Activated naive CD8-positive, alpha-beta T cell treated with anti-CD3 and anti-CD28 coated beads for 36 hours (primary cell): ENCODE measurements at places on chromosomes 12 and 14.
A peak's percentile ranks its signal among the peaks of the same experiment; 100 is the strongest.

GRCh38 chr12:39237004-39237403, 205.9 kb downstream of the KIF21A start:
- no peak overlapping the region for H3K27ac ChIP-seq
- H3K4me1 ChIP-seq, result no peaks in the 10 kb centered on the region
- DNase-seq, result no peak
- no peaks in the 10 kb centered on the region for H3K27me3 ChIP-seq
- no peaks in the 10 kb centered on the region for H3K36me3 ChIP-seq

GRCh38 chr12:24947541-24948419, 1.1 kb downstream of the BCAT1 start:
- DNase-seq, result no peak
- peaks cover 48% of the 10 kb centered on the region for H3K4me1 ChIP-seq
- H3K4me3 ChIP-seq, result peak overlapping the region; percentile 89

DNA sequence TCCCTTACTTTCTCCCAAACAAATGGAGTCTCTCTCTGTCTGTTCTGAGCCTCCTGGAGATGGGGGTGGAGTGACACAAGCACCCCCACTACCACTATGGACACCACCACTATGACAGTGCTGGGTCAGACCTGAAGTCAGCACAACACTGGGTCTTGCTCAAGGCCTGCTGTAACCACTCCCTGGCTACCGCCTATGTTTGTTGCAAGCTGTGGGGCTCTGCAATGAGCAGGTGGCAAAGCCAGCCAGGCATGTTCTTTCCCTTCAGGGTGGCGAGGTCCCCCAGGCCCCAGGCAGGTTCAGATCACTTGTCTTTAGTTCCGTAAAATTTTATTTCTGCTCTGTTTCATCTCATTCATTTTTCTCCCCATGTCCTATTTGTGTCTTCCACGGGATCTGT, 349.8 kb downstream of the TMEM121 start:
- H3K27me3 ChIP-seq, result peaks cover 14% of the 10 kb centered on the region
- H3K27ac ChIP-seq, result no peak overlapping the region
- H3K36me3 ChIP-seq, result no peaks in the 10 kb centered on the region
- peaks cover 7% of the 10 kb centered on the region for H3K4me1 ChIP-seq
- DNase-seq, result no peak
- H3K4me3 ChIP-seq, result no peak overlapping the region

DNA sequence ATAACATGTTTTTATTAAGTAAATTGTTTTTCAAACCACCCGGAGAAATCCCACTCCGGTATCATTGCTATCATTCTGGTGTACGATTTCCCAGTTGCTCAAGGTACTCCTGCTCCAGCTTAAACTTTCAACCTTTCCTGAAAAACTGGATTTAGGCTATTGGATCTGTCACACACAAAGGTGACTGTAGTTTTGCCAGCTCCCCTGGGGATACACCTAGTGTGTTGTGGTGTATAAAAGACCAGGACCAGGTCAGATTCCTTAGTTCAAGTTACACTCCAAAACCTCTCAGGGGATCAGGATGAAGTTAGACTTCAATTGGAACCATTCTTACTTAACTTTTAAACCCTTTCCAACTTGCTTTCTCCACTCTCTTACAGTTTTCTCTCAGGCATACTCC, 303.9 kb downstream of the NOVA1 start:
- DNase-seq, result no peak
- no peak overlapping the region for H3K4me3 ChIP-seq
- no peaks in the 10 kb centered on the region for H3K4me1 ChIP-seq
- no peaks in the 10 kb centered on the region for H3K27me3 ChIP-seq
- H3K27ac ChIP-seq, result no peak overlapping the region

- H3K4me3 ChIP-seq, result no peak overlapping the region
- H3K27me3 ChIP-seq, result no peaks in the 10 kb centered on the region
Observed at GRCh38 chr14:80587096-80587724, 354.3 kb downstream of the CEP128 start.

GRCh38 chr12:109518820-109519665, 41.6 kb downstream of the UBE3B start:
- no peaks in the 10 kb centered on the region for H3K4me1 ChIP-seq
- H3K27ac ChIP-seq, result no peak overlapping the region
- H3K36me3 ChIP-seq, result peaks cover 14% of the 10 kb centered on the region
- peak; percentile 32 for DNase-seq
